ENCODE measurements at places on chromosomes 2 and 18. TPM values are rescaled to one million over a fixed set of nuclear protein-coding genes. Genes with fewer than 3 reads are reported as not detected.

GRCh38 chr18:66013969-66014368 is 263.2 kb downstream of the CDH7 start:
- no peak overlapping the region for H3K4me3 ChIP-seq
- H3K36me3 ChIP-seq = no peaks in the 10 kb centered on the region
- no peak overlapping the region for H3K27ac ChIP-seq
- H3K27me3 ChIP-seq = no peaks in the 10 kb centered on the region

MARCHF4 gene
- not detected for total RNA-seq

DNA sequence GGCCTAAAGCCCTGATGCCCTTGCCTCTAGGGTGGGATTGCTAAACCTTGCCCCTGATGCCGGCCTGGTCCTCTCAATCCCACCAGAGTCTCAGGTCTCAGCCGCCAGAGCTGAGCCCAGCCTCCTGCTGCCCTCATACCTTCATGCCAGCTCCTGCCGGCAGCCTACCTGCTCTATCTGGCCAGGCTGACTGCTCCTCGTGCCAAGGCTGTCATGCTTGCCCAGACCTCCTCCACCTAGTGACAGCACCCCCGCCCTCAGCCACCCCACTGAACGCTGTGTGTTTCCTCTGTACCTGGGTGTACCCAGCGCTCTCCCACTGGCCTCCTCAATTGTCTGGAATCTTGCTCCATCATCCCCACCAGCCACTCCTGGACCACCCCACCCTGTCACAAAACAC is 120.1 kb downstream of the CACNB4 start:
- H3K36me3 ChIP-seq = no peaks in the 10 kb centered on the region
- no peak overlapping the region for H3K4me3 ChIP-seq
- DNase-seq = no peak
- no peaks in the 10 kb centered on the region for H3K4me1 ChIP-seq
- no peak overlapping the region for H3K27ac ChIP-seq

UGT1A3 gene
- total RNA-seq = 12.9 TPM

FOXD4L1 gene
- total RNA-seq = 0.14 TPM

Data from right lobe of liver (tissue), 6 donors.